Ecto neural progenitor cell (in vitro differentiated cells): ENCODE measurements at places on chromosomes 2 and 18.

- no peak for DNase-seq
Measured at GRCh38 chr18:44033144-44033701, 647.5 kb upstream of the SETBP1 start.

DNA sequence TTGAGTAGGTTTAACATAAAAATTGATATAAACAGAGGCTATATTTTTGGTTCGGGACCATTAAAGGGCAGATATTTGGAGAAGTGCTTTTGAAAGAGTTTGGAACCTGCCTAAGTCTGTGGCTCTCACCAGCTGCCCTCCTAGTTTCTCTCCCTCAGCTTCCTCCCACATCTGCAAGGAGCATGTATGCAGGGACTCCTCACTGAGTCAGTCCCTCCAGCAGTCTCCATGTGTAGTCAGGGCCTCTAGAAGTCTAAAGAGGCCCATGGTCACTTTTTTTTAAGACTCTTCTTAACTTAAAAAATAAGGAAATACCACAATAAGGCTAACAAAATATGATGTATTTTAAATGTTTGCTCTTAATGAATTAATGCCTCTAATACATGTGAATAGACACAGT is 220.0 kb upstream of the TANK start:
- no peak for DNase-seq

DNA sequence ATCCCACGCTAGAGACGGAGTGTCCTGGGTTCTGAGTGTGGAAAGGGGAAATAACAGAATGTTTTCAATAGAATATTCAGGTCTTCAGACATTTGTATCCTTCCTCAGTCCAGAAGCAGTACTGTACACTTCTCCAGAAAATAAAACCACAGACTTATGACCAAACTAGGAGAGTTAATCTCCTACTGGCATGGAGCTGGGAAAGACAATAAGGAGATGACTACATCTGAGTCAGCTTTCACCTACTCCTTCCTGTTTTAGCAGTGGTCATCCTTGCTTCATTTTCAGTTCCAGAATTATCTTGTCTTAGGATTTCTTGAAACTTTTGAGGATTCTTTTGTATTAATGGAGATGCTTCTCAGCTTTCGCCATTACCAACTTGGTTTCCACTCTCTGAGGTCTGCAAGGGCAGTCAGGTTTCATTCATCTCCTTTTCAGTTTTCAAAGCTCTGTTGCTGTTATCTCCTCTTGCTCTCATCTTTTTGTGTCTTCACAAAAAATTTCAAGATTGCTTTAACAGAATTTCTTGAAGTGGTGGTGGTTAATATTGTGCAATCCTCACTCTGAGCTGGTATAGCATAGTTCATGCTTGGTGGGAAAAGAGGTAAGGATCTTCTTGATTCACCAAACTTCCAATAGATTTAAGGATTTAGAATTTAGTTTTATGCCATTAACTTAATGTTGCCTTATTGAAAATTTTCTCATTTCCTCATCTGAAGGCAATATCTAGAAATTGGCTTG is 23.7 kb upstream of the NR4A2 start:
- DNase-seq, result no peak

DNA sequence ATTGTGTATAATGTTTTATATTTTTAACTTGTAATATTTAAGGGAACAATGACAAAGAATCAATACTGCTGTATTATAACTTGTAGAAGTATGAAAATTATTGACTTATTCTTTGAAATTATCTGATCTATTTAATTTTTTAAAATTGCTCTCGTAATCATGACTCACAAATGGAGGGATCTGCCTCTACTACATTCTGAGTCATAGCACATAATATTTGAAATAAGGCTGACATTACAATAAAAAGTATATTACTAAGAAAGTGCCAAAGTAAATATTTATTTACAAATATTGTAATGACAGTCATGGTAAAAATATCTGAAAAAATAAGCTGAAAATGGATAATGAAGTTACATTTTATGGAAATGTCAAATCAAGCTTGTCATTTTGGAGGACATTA is 1144.6 kb upstream of the CDH2 start:
- no peak for DNase-seq

DNA sequence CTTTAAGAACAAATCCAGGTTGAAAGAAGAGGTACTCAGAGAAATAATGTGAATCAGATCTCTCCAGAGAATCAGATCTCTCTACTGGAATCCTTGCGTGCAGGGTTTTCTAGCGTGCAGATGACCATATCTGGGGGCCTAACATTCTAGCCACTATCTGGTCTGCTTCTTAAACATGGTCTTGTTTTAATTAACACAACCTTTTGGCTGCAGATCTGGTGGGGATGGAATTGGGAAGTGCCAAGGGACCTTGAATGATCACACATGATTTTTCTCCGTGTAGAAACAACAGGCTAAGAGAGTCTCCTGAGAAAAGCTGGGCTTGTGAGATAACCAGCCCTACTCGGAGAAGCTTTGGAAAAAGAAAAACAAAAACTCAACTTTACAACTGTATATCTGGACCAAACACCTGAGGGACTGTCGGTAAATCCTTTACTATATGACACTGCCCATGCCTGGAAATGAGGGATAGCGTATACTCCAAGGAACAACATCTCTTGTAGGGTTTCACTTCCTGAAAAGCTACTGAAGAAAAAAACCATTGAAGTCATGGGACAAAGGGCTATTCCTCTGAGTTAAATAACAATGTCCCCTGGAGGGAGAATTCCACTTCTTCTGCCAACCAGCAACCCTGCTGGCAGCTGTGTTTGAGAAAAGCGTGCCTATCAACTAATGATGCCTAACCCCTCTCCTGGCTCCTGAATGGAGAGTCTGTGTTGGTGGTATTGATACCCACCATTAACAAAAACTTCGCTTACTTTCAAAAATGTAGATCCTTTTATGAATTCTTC is 171.0 kb upstream of the REV1 start:
- DNase-seq, result no peak

- peak; percentile 19 for DNase-seq
Measured at GRCh38 chr2:230879271-230879882, 14.6 kb downstream of the ITM2C start.
